ENCODE measurements at places on chromosomes 2 and 18.

DNA sequence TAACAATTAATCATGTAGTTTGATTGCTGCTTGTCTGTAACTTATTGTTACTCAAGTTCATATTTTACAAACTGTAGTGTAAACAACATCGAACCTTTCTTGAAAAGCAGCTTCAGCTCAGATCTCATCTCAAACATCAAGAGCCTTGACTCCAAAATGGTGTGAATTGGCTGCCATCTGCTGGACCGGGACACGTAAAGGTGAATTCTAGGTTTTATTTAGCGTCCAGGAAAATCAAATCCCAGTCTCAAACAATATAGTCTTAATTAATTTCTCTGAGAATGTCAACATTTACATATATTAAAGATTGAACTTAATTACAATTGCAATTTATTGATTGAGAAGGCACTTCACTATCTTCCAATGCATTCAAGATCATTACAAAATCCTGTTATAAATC lies 453.0 kb downstream of the GALR1 start:
- DNase-seq, result no peak

DNA sequence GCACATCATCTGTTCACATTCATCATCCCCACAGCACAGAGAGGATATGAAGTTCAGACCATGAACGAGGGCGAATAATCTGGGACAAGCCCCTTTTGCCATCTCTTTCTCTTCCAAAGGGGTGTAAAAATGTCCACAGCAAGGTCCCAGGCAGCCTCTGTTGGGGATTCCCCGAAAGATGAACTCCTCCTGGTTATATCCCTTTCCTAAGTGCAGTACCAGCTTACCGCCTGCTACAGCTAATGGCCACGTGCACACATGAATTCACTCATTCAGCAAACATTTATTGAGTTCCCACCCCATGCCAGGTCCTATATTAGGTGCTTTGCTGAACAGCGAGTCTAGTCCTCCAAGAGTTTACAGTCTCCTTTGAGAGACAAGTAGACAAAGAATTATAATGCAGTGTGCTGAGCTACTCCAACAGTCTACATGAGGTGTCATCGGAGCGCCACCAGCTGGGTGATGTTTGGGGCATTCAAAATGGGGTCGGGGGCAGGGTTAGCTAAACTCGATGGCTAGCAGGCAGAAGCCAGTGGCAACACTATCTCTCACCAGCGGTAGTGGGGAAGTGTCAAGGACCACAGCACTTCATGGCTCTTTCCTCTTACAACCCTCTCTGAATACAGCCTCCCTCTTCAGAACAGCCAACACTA lies 228.9 kb downstream of the TMEM163 start:
- DNase-seq, result no peak

GRCh38 chr2:113202305-113203216 lies 28.8 kb downstream of the PSD4 start:
- DNase-seq, result peak; percentile 58

DNA sequence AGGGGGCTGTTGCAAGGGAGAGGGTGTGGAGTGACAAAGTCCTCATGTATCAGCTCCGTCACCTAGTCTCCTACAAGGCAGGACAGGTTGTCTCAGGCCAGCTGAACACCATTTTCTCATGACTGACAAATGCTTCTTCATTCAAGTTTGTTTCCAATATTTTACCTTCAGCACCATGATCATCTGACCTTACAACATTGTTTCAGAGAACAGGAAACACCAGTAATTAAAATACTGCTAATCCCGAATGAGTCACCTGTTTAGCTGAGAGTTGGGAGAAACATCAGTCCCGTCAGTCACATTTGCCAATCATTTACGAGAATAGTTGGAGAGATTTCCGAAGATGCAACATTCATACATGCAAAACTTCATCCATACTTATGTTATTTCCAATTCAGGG lies 25.7 kb upstream of the SP5 start:
- DNase-seq, result no peak

DNA sequence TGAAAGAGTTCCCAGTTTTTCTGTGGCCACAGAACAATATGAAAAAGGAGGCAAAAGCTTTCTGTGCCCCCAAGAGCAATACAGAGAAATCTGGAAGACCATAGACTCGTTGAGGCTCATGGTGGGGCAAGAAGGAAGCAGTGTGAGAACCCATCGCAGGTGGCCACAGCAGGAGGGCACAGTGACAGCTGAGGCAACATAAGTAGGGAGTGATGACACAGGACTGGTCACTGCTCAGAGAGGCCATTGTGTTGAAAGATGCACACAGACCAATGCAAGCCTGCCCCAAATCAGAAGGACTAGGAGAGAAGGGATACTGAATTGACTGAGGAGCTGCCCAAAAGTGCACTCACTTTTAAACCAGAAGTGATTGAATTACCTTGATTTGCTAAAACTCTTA lies 483.6 kb downstream of the EPHA4 start:
- DNase-seq, result no peak

GRCh38 chr2:46985512-46985911 lies 69.9 kb upstream of the MCFD2 start:
- no peak for DNase-seq

- DNase-seq, result no peak
Observed at GRCh38 chr2:161761160-161761559, 136.9 kb downstream of the SLC4A10 start.

DNA sequence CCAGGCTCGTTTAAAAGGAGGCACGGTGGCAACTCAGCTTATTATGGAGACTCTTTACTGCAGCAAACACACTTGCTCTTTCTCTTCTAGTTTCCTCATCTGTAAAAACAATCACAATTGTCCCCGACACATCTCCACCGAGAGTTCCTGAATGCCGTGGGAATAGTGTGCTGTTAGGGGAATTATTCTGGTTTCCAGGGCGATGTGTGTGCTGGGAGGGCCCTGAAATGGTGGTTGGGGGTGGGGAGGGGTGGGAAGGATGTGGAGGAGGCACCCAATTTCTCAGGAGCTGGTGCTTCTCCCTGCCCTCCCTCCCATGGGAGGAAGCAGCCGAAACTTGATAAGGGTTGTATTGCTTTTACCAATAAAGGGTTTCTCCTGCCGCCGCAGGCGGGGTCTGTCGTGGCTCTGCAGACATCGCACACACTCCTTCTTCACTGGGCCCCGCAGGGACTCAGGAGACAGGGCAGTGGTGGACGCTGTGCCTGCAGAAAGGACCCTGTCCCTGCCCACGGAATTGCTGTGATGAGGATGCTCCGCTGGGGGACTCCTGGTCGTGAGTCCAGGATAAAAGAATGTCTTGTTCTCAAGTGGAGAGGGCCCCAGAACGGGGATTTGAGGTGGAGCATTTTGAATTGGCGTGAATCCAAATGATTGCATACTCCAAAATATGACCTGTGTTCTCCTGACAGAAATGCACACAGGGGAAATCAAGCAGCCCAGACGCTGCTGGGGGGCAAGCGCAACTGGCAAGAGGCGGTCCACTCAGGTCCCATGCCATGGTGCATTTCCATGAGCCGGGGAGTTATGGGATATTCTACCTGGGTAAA lies 119.2 kb downstream of the ACKR3 start:
- peak; percentile 43 for DNase-seq

GRCh38 chr2:101478181-101479001 lies 3.5 kb upstream of the RFX8 start:
- DNase-seq, result no peak

DNA sequence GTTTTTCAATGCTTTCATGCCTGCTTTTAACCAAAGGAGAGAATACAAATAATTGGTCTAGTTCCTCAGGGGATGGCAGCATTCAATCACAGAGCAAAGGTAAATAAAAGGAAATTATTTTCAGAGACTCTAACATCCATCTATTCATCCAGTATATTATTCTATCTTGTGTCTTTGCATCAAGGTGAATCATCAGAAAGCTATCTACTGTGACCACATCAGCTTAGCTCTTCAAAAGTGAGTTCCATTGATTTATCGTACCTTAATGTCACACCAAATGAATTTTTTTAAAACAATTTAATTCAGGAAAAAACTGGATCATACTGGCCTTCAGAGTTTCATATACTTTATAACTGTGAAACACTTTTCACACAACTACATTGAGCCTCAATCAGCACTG lies 66.1 kb downstream of the CHN1 start:
- no peak for DNase-seq

DNA sequence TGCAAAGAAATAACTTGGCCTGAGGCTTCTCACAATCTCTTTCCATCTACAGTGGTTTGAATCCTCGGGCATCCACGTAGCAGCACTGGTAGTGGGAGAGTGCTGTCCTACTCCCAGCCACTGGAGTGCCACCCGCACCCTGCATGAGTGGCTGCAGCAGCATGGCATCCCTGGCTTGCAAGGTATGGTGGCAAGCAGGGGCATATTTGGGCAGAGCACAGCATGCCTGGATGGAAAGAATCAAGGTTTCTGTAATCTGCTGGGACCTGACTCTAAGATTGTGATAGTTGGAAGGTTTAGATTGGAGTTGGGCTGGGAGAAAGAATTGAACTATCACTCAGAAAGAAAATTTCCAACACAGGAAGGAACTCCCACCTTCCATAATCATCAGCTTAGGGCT lies 4.0 kb downstream of the CAD start:
- no peak for DNase-seq

GRCh38 chr2:183243758-183244157 lies 119.5 kb downstream of the NUP35 start:
- no peak for DNase-seq

- DNase-seq, result no peak
Observed at GRCh38 chr2:143469323-143469722, 340.1 kb downstream of the ARHGAP15 start.

DNA sequence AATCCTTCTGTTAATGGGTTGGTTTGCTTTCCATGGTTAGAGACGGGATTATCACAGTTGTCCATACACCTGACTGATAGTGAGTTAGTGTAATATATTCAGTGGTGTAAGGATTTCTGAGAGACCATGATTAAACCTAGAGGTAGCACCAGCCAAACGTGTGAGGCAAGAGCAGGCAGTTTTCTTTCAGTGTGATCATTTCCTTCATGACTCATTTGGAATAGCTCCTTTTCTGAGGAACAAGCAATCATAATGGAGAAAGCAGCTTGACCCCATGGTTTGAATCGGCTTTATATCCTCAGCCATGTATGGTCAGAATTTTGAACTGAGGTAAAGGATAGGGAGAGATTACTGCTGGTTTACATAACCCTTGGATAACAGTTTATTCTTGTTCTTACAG lies 2.9 kb downstream of the MXD1 start:
- no peak for DNase-seq

GRCh38 chr2:90069290-90069894 lies 1377.9 kb downstream of the RPIA start:
- DNase-seq, result no peak

DNA sequence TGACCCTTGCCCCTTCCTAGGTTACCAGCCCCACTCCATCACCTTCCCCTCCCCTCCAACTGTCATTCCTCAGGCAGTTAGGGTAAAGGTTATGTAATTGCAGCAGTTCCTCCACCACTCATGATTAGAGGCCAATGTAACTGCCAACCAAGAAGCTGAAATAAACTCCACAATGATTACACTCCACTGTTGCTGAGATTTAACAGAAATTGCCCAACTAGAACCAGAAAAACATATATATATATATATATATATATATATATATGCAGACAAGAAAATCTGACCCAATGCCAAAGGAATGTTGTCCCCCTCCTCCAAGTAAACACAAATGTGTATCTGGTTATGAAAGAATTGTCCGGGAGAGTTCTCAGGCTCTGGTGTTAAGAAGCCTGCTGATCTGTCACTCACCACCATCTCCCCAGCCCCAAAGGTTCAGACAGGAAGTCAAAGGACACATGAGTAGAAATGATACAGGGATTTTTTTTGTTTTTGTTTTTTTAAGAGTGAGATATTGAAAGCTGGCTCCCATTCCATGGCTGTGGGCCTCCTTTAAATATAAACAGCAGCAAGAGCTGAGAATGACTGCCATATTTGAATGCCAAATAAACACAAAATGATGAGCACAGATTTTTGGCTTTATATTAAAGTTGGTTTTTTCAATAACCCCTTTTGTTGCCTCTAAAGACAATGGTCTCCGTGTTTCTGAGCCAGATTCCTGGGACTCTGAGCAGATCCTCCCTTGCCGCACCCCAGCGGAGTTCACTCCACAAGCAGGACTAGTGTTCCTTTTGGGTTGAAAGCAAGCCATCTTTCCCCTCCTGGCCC lies 127.2 kb upstream of the MAPRE2 start:
- DNase-seq, result no peak

DNA sequence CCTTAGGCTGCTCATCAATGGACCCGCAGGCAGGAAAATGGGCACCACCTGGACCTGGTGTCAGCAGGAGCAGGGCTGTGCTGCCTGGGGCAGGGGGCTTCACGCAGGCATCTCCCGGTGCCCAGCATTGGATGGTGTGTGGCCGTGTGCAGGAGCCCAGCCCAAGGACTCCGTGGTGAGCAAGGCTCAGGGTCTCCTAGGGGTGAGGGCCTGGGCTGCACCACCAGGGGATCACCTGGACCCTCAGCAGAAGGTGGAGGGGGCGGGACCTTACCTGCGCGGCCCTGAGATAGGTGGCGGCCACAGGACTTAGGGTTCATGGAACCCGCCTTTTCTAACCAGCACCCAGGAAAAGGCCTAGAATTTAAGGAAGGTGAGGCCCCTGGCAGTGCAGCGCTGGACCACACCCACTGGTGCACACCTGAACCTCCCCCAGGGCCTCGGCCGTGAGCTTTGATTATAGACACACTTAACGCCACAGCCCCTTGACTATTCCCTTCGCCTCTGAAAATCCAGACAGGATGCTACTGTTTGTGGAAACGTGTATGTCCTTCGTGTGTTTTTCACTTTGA lies 89.0 kb downstream of the TMEM18 start:
- DNase-seq, result peak; percentile 38

DNA sequence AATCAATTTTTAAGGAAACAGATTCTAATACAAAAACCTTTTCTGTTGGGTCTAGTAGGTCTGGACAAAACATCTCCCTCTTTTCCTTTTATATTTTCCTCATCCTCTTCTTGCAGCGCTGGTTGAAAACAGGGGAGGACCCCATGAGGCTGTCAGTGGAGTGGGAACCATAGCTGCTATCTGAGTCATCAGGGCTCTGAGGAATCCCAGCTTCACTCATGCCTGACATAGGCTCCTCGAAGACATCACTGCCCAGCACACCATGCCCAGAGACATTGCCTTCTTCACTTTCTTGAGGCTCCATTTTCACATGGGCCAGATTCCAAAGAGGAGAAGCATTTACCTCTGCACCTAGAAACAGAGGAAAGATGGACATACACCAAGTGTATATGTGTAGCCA lies 10.0 kb downstream of the SUPT7L start:
- DNase-seq, result no peak

Measured in activated effector memory CD4-positive, alpha-beta T cell treated with anti-CD3 and anti-CD28 coated beads, Interleukin-2, amount 50 U/mL, for 16 hours (primary cell).